Stimulated activated CD4-positive, alpha-beta T cell treated with anti-CD3 and anti-CD28 coated beads, TNF-alpha, amount 100 ng/mL, for 4 hours (primary cell): ENCODE measurements at places on chromosomes 2 and 18.

DNA sequence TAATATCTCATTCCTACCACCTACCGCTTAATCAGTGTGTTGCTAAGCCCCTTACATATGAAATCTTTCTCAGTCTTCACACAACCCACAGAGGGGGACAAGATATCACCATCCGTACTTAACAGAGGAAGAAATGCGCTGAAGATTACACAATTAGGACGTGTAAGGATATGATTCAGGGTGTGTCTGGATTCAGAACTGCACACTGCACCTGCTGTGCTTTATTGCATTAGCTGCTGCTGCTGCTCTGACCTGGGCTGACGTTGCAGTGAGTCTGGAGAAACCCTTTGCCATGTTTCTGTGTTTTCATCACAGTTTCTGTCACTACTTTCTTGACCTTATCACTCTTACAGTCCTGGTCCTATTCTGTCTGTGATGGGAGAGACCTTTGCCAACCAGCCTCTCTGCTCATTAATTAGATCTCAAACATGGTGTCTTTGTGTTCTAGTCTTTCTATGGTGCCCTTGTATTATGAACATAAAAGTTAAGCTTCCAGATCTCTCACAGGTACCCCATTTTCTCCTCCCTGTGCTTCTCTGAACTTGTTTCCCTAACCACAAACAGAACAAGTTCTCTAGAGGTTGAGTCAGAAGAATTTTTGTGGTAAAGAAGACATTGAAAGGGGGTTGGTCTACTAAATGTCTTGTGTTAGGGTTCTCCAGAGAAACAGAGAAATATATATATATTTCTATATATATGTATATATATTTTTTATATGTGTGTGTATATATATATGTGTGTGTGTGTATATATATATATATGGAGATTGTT lies 92.9 kb upstream of the CYP1B1 start:
- no peak for DNase-seq

DNA sequence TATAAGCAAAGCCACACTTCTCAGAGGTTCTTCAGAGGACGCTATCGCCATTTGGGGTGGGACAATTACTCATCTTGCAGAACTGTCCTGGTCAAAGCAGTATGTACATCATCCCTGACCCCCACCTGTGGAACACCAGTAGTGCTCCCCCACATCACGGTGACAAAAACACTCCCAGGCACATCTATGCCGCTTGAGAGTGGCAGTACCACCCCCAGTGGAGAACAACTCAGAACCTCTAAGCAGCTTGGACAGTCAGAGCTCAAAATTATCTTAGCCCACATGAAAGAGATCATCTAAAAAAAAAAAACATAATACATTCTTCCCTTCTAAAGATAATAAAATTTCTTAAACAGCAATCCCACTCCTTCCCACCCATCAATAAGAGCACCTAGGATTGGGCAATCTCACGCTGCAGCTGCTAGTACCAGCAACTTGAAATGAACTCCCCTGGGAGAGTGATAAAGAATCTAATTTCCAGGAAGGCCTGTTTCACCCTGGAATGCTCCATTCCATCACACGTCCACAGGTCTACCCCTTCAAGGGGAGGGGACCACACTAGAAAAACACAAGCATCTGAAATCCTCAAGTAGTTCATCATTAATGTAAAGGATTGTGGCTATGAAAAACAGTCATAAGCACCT lies 31.7 kb downstream of the LRP2 start:
- no peak for DNase-seq

- DNase-seq: no peak
These were observed 176.3 kb downstream of the AGPS start for GRCh38 chr2:177568893-177569292.

GRCh38 chr2:162635706-162636105 lies 202.9 kb downstream of the KCNH7 start:
- DNase-seq: no peak

- DNase-seq: no peak
These were observed 3.5 kb downstream of the CAPN14 start for GRCh38 chr2:31213601-31214443.

GRCh38 chr2:153912798-153913396 lies 41.2 kb downstream of the GALNT13 start:
- no peak for DNase-seq

DNA sequence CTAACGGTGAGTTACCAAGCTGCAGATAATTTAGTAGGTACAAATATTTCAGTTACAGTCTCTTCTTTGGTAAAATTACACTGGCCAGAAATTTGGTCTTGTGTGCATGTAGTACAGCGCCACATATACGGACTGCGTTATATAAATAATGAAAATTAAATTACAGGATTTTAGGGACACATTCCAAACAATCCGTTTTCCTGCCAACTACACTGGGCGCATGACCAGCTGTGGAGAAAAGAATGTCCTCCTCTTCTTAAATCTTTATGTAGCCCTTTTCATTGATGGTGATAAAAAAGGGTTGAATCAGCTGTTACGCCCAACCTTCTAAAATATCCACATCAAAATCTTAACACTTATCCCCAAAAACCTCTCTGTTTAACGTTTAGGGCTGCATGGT lies 37.5 kb downstream of the TCF4 start:
- no peak for DNase-seq

DNA sequence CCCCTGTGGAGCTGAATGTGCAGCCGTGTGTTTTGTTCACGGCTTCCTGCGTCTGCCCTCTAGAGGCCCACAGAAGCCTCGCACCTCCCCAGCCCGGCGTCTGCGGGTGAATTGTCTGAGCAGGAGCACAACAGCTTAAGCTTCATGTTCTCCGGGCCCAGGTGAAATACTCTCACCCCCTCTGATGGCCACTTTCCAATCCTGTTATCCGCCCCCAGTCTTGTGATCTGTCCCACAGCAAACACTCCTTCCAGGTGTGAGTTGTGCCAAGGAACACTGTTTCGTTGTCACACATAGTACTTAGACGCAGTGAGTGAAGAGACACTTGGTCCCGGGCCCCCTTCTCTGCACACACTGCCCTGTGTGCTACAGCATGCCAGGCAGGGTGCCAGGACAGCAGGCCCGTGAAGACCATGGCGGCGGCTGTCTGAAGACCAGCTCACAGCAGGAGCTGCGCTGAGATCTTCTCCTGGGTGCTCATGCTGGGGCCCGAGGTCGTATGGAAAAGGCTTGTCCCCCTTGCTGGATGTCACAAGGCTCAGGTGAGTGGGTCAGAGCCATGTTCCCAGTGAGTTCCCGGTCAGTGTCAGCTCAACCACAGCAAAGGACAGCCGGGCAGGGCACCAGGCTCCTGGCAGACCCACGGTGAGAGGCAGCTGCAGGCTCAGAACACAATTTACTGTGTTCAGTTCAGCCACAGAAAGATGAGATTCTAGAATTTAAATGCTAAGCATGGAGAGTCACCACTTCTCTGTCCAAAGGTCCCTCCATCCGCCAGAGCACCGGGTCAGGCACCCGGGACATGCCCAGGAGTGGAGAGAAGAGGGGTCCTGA lies 6.8 kb upstream of the PXDN start:
- no peak for DNase-seq

DNA sequence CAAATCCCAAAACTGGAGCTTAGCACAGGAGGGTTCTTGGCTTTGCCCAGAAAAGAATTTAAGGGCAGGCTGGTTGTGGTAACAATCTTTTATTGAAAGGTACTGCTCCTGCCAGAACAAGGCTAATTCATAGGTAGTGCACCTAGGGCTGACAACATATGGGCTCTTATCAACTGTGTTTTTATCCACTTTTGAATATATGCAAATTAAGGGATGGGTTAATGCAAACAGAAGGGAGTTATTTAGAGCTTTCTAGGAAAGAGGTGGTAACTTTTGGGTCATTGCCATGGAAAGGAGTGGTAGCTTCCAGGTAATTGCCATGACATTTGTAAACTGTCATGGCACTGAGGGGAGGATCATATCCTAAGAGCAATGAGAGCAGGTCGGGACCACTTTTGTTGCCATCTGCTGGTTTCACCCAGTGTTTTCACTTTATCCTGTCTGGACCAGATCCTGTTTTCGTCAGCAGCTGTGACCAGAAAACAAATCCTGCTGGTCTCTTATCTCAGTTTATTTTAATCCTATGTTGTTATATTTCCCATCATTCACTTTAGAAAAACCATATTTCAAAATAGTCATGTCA lies 981 bp downstream of the C2orf66 start:
- DNase-seq: no peak

- no peak for DNase-seq
These were observed 4.2 kb upstream of the HOXD13 start for GRCh38 chr2:176088048-176088936.

DNA sequence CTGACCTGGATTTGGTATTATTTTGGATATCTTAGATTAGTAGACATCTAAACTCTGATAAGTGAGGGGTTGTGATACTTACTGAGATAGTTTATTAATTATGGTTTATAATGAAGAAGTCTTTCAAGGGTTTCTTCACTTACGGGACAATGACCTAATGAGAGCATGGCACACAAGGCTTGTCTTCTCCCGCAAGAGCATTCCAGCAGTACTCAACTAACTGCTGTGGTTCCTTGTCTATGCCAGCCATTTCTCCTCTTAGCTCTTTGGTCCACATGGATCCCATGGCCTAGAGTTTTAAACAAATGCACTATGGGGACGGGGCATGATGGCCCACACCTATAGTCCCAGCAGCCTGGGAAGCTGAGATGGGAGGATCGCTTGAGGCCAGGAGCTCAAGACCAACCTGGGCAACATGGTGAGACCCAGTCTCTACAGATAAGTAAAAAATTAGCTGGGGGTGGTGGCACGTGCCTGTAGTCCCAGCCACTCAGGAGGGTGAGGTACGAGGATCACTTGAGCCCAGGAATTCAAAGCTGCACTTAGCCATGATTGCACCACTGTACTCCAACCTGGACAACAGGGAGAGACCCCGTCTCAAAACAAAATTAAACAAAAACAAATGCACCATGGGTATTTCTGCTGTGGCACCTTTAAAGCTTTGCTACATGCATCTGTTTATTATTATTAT lies 161.7 kb upstream of the MYCN start:
- DNase-seq: no peak

- DNase-seq: no peak
These were observed 493.3 kb downstream of the CMPK2 start for GRCh38 chr2:6372317-6372901.

DNA sequence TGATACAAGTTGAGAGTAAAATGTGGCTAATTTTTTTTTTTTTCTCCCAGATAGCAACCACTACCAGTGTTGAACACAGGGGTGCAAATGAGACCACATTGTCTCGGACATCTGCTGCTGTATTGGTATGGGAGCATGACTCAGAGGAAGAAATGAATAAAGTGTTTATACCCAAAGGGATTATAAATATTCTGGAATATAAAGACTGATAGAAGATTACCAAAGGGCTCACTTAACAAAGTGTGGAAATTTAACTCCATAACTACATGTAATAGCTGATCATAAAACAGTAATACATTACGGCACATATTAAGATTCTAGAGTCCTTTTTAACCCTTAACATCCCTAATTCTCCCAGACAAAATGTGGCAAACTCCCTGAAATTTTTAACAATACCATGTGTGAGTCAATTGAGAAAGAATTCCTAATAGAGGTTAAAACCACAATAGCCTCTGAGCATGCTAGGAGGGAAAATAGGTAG lies 1023.0 kb upstream of the ACVR2A start:
- DNase-seq: no peak
